ENCODE measurements at places on chromosomes 1 and 21.
A peak's percentile ranks its signal among the peaks of the same experiment; 100 is the strongest.

DNA sequence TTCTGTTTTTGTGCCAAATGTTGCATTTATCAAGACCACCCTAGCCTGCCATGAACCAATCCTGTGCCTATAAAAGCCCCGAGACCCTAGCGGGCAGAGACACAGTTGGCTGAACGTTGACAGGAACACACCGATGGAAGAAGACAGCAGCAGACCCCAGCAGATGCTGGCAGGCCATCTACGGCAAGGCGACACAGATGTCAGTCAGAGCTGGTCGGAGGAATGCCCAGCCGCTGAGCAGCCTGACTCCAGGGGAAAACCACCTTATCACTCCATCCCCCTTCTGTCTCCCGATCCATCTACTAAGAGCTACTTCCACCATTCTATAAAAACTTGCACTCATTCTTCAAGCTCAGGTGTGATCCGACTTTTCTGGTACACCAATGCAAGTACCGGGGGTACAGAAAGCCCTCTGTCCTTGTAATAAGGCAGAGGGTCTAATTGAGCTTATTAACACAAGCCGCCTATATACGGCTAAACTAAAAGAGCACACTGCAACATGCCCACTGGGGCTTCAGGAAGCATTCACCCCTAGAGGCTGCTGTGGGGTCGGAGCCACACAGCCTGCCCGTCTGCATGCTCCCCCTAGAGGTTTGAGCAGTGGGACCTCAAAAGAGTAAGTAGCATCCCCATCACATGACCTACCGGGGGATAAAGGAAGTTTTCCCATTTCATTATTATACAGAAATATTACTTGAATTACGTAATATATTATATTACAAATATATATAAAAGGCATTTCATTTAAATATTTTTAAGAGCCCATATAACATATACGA is 1156.3 kb upstream of the B3GALT2 start:
- DNase-seq: peak; percentile 46

DNA sequence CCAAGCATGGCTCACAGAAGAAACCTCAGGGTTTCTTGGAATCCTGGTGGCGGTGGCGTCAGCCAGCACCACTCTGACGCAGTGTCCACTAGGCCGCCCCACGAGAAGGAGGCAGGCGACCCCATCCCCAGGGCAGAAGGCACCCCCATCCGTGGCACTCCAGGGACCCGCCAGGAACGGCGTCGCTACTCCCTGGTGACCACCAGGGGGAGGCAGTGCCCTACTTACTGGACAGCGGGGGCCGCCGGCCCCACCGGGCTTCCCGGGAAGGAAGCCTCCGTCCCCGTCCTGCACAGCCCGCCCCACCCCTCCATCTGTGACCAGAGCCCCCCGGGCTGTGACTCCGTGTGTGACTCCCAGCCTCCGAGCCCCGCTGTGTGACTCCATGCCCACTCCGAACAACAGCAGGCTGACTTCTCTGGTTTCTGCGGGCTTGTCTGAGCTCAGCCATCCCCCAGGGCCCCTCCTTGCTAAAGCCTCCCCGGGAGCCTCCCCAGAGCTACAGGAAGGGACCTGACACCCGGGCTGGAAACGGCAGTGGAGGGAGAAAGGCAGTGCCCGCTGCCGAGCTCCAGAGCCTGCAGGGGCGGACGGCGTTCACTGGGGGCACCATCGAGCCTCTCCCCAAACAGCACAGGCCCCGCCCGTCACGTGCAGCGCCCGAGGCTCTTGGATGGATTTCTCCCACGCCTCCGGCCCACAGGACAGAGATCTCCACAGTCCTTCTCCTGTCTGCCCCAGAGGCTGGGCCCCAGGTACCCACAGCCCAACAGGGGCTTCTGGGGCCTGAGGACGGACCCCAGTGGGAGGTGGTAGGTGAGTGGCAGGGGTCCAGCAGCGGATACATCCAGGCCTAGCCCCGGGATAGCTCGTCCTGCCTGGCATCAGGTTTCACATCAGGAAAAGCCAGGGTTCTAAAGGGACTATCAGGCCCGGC is 21.1 kb downstream of the KIF17 start:
- DNase-seq: peak; percentile 97

GRCh38 chr21:44718571-44718970 is 7.2 kb upstream of the TSPEAR start:
- DNase-seq: peak; percentile 76

- DNase-seq: no peak
Observed at GRCh38 chr1:246214708-246215509, 292.2 kb downstream of the SMYD3 start.

DNA sequence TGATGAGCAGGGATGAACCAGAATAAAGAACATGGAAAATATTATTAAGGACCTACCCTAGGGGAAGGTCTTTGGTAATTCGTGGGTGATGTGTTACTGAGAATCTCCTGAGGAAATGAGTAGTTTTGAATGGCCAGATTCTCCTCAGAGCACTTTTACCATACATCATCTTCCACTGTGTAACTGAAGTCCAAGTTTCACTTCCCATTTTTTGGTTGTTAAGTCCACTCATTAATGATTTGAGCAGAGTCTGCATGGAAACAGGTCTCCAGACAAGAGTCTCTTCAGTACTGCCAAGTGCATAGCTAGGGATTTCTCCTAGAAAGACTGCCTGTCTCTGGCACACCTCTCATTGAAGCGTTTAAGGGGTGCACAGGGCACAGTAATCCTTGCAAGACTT is 48.7 kb upstream of the PCP4 start:
- no peak for DNase-seq

GRCh38 chr1:165885305-165885694 is 57.9 kb downstream of the UCK2 start:
- DNase-seq: no peak

- DNase-seq: peak; percentile 87
Observed at GRCh38 chr1:32742199-32742947, 39.8 kb upstream of the SYNC start.

GRCh38 chr1:232878086-232878485 is 72.3 kb upstream of the NTPCR start:
- DNase-seq: no peak

GRCh38 chr1:231039161-231040018 is 664 bp downstream of the FAM89A start:
- peak; percentile 79 for DNase-seq

DNA sequence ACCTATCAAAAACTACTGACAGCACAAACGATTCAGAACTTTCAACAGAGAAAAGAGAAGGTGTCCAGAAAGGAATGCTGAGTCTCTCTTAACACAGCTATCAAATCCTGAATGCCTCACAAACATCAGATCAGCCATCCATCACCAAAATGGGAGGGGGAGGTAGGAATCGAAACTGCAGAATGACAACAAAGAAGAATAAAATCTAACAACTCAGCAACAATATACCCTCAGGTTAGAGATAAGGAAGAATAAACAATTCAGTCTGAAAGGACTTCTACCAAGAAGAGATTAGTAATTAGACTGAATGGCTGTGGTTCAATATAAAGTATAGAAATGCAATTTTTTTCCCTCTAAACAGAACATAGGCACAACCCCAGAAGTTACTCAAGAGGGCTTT is 94.4 kb downstream of the RERE start:
- no peak for DNase-seq

GRCh38 chr1:210681158-210681557 is 352.5 kb downstream of the HHAT start:
- DNase-seq: no peak

DNA sequence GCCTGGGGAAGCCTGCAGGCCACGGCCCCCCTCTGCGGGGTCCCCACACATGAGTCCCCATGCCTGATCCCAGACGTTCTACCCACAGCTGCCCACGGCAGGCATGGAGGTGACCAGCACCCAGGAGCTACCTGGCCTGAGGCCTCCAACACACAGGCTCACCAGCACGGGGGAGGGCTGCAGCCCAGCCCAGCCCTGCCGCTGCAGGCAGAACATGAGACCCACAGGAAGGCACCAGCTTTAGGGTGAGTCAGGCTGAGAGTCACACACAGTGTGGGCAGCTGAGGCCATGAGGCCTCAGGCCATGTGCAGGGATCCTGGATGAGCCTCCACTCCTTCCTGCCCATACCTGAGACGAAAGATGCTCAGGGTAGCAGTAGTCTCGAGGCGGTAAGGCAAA is 121.1 kb downstream of the PSMG1 start:
- no peak for DNase-seq

DNA sequence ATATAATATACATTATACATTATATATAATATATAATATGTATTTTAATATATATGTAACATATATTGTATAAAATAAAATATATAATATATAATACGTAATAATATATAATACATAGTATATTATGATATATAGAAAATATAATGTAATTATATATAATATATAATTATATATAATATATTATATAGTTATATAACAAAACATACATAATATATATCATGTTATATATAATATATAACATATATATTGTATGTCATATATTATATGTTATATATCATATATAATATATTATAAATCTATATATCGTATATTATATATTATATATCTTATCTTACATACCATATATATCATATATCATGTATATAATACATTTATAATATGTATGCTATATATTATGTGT is 248.2 kb upstream of the TPTE start:
- no peak for DNase-seq

DNA sequence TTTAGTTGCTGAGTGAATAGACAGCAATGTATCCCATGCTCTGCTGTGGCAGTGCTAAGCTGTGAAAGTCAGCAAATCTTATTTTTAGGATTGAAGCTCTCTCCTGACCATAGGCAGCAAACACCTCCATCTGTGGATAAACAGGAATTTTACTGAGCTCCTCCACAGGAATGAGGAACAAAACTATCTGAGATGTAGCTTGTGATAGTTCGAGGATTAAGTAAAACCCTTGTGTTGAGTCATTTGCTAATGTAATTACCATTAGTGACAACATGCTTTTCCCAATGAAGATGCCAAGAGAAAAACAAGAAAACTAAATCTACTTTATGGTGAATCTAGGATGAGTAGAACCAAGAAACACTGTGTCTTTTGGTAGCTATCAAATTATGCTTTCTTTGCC is 122.7 kb downstream of the CLEC20A start:
- no peak for DNase-seq

DNA sequence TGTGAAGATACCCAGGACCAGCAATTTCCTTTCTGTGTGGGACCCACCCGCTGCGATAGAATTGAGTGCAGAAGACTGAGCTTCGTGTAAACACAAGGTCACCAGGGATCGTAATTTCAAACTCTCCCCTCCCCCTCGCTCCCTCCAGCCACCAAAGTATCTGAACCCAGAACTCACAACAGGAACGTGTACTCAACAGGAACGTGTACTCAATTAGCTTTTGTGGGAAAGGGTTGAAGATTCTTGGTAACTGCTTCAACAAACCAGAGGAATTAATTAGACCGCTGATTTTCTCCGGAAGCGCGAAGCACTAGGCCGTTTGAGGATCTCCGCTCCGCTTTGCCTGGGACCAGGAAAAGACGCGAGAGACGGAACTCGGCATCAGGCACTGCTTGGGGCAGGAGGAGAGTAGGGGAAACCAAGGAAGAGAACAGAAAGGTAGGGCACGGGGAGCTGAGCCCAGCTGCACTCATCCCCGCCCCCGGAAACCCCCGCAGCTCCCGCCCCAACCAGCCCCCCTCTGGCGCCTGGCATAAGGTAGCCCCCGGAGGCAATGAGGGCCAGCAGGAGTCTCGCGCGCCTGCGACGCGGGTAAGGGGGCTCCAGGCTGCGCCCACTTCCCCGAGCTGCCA is 453 bp downstream of the DRAM2 start:
- peak; percentile 64 for DNase-seq

DNA sequence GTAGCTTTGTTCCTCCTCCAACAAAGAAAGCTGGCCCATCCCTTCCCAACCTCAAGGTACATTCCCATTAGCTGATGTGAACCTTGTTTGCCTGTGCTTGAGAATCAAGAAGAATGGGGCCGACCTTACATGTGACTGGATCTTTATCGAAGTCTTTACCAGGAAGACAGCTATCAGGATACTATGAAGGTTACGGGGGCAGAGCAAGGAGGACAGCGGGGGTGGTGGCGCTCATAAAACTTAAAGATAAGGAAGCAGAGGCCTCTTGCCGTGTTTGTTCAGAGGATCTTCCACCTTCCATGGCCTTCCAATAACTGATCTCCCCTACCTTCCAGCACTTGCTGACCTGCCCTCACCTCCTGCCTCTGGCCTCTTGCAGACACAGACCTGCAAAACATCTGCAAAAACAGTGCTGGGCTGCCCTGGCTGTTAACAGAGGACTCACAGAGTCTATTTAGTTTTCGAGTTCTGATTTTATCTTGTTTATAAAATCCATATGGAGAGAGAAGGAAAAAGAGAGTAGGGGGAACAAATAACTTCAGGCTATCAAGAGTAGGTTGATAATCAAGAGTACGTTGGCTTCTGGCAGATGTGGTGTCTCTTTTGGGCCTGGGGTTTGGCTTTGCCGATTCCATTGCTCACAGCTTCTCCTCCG is 198.0 kb downstream of the HUNK start:
- DNase-seq: no peak

DNA sequence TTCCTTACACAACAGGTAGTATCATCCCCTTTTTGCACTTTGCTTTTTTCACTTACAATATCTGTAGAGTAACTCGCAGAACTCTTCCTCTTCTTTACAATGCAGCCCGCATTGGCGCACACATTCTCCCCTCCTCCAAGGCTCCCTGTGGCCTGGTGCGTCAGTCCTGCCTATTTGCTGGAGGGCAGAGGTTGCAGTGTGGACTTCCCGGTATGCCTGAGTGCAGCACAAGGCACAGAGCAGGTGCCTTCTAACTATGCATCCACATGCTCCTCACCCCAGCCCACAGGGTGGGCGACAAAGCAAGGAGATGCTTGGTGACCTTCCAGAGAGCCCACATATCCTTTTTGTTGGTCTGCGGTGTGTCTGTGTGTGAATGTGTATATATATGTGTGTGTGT is 53.3 kb downstream of the ARHGEF11 start:
- DNase-seq: no peak

DNA sequence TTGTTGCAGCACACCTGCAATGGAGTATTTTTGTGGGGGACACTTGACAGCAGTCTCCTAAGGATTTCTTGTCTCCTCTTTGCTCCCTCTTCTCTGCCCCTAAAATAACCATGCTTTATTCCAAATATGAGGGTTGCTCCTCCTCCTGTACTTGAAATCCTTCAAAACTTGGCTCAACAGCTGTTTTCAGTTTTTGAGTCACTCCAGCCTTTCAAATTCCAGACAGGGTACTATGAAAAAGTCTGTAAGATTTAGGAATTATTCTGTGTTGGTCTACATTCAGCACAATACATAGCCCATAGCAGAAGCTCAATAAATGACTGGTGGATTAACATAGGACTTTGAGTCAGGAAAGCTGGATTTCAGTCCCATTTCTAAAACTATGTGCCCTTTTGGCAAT is 5.5 kb downstream of the AP4B1 start:
- DNase-seq: no peak

DNA sequence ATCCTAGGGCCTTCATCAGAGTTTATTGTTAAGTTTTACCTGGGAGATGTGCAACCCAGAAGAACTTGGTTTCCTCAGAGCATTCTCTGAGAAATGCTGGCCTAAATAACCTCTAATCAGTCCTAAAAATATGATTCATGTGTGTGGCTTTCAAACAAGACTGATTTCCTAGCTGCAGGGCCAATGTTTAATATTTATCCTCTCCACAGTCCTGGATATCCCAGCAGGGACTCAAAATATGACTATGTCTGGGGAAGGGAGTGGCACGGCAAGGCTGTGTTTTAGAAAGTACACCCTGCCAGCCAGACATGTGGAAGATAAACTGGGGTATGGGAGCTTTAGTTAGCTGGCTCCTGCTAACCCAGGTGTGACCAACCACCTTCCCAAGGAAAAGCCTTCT is 26.3 kb downstream of the PLPP3 start:
- DNase-seq: no peak

Measured in H7 (cell line).